Esophagus squamous epithelium (tissue), 5 donors: ENCODE measurements at places on chromosomes 13 and 19.

DNA sequence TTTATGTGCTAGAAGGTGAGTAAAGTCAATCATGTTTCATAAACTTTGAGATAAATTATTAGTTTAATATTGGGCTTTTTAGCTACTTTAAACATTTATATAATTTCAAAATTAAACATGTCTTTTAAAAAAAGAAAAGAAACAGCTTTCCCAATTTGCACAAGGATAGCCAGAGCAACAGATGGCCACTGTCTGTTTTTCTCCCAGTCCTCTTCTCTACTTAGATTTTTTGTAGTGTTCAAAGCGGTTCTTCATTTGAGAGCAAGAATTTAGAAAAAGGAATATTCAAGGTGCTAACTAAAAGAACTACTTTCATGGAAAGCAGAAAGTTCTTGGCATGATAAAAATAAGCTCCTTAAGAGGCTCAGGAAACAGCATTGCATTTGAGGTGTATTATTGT lies 128.3 kb upstream of the MIR17HG start:
- DNase-seq: no peak

DNA sequence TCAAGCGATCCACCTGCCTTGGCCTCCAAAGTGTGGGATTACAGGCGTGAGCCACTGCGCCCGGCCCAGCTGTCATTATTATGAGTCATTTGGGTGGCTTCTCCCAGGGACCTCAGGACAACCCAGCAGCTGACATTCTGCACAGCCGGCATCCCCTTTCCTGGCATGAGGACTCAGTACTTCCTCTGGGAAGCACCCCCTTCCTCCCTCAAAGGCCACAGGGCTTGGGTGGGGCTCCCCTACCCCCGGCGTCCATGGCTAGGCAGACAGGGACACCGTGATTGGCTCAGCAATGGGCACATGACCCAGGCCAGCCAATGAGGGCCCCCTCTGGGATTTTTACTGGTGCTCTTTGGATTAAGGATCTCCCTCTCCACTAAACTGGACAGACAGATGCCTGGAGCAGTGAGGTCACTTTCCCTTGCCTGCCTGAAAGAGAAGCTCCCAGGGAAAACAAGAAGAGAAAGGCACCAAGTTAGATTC lies 6.0 kb downstream of the KANK2 start:
- DNase-seq: no peak

DNA sequence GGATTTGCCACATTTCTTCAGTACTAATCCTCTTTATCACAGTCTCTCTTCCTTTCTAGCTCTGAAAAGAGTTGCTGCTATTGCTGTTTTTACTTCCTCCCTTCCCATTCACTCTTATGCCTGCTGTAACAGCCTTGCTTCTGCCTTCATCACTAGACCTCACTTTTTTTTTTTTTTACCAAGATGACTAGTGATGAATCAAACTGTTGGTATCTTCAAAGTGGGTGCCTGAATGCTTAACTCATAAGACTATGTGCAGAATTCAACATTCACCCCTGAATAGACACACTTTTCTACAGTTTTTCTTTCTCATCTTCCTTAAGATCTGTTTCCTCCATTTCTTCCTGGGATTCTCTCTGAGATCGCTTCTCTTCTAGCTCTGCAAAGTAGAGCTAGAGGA lies 217.2 kb upstream of the HTR2A start:
- no peak for DNase-seq

GRCh38 chr13:46152627-46153328 lies 29.2 kb downstream of the LCP1 start:
- DNase-seq: no peak

DNA sequence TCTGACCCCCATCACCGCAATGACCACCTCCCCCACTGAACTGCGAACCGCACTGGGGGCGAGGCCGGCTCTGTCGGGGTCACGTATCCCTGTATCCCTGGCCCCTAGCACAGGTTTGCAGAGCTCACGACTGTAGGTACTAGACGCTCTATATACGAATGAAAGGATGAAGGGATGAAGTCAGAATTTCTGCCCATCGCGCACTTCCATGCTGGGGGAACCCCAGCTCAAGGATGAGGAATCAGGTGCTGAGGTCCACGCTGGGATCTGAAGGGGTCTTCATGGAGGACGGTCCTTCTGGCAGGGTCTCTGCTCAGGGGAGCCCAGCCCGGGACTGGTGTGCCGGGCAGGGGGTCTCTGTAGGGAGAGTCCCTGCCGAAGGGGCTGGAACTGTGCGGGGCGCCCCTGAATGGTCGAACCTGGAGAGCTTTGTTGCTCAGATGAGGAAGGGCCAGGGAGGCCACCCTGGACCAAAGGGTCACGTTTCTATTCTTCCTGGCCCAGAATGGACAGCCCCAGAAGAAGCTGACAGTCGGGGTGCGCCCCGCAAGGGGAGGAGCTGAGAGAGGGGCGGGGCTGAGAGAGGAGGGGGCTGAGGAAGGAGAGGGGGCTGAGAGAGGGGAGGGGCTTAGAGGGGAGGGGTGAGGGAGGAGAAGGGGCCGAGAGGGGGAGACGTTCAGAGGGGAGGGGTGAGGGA lies 37.9 kb upstream of the SEMA6B start:
- DNase-seq: no peak

DNA sequence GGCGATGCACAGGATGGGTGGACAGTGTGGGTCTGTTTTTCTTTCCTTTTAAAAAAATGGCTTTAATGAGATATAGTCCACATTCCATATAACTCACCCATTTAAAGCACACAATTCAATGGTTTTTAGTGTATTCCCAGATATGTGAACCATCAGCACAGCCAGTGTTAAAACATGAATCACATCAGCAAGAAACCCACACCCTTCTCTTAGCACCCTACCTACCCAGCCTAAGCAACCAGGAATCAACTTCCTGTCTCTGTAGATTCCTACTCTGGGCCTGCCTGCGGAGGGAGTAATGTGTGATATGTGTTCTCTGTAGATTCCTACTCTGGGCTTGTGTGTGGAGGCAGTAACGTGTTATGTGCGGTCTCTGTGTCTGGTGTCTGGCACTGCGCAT lies 11.9 kb downstream of the TMEM255B start:
- DNase-seq: no peak

DNA sequence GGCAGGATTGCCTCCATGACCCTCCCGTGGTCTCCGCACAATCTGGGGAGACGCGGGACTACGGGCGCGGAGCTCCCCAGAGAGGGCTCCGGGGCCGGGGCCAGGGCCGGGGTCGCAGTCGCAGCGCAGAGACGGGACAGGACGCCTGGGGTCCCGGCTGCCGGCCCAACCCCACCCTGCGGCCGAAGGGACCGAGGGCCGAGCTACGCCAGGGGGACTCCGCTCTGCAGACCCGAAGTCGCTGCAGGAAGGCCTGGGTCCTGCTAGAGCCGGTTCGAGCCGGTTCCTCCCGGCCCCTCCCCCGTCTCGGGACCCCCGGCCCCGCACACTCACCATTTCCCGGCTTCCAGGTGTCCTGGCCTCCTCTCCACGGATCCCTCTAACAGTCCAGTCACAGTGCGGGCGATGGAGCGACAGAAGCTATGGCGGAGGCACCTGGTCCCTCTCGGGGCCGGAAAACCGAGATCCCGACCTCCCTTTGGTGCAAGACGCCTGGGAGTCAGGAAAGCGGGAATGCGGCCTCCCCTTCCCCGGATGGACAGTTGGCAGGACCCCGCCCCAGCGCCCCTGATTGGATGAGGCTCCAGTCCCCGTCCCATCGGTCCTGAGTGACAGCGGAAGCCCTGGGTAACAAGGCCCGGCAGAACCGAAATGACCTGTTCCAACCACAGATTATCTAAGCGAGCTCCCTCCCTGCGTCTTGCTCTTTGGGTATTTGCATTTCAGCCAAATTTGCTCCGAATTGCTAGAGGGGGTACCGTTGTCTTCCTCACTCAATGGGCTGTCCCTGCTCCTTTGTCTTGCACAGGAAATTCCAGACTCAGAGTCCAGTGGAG lies at the start of gene ZNF625:
Gene ZNF625, minus strand, starts transcription at position 512 of the 836 bp plus-strand sequence. Its CDS starts 176 bp downstream, at position 336.
- DNase-seq: no peak

GRCh38 chr13:23440821-23441618 lies 7.5 kb upstream of the SACS start:
- no peak for DNase-seq

DNA sequence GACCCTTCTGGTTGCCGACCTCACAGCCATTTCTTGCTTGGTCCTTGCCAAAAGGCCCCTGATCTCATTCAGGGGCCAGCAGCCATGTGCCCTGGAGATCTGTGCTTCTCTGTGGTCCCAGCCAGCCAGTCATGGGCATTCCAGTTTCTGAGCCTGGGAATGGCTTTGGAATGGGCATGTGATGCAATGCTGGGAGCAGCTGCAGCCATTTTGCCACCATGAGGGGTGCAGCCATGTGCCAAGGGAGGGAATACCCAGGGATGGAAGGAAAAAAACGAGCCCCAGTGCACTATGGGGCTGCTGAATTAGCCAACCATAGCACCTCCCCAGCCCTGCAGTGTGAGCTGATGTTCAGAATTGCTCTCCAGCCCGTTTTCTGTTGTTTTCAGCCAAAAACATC lies 26.3 kb downstream of the F2RL3 start:
- DNase-seq: no peak

- DNase-seq: no peak
Measured at GRCh38 chr13:33575378-33575777, 242.6 kb upstream of the RFC3 start.

GRCh38 chr13:101763191-101763590 lies 310.7 kb downstream of the ITGBL1 start:
- DNase-seq: no peak

- no peak for DNase-seq
Measured at GRCh38 chr19:19966862-19967261, 66.1 kb downstream of the ZNF93 start.

DNA sequence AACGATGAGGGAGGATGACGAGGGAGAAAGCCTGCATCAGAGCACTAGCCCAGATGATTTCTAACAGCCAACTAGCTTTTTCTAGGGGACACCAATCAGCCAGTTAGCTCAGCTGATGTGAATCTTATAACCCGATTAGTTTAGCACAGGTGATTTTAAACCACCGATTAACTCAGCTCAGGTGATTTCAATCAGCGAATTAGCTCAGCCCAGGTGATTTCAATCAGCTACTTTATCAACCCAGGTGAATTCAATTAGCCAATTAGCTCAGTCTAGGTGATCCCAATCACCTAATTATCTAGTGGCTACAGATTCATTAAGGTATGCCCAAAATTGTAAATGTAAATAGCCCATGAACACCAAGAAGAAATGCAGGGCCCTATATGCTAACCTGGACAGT lies 146.9 kb downstream of the ZNF486 start:
- DNase-seq: no peak

DNA sequence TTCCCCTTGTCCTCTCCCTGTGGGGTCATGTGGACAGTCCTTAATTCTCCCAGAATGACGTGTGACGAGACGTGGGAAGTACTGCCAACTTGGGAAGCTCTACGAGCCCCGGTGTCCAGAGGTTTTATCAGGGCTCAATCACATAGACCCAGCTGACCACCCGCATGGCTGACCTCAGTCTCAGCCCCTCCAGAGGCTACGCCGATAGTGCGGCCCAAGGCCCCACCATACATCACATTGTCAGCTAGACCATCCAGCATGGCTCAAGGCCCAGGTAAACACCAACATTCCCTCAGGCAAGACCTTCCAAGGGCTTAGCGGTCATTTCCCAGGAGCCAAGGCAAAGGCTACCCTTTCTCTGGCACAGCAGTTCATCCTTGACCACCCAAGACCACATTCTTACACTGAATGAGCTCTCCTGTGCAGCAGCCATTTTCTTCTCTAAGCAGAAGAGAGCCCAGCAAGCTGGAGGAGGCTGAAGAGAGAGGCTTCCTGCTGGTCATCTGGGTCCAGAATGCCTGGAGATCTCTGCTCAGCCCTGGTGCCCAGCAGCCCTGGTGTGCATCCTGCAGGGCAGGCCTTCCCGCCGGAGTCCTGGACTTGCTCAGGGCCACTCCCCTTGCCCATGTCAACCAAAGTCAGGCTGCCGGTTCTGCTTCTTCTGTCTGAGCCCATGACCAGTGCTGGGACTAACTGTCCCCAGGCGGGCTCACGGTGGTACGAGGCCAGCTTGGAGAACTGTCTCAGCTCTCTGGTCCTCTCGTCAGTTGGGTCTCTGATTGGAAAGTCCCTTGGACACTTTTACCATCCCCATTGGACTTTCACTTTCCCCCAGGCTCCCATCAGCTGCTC lies 7.9 kb upstream of the F10 start:
- DNase-seq: no peak

- DNase-seq: no peak
Measured at GRCh38 chr13:84946192-84946591, 853.0 kb downstream of the SLITRK6 start.

- DNase-seq: no peak
Measured at GRCh38 chr13:82221621-82222020, 1660.7 kb downstream of the SLITRK1 start.

- no peak for DNase-seq
Measured at GRCh38 chr13:36207672-36208071, 6.7 kb downstream of the SOHLH2 start.

GRCh38 chr19:11485245-11485837 lies 4.5 kb upstream of the ELAVL3 start:
- DNase-seq: no peak

DNA sequence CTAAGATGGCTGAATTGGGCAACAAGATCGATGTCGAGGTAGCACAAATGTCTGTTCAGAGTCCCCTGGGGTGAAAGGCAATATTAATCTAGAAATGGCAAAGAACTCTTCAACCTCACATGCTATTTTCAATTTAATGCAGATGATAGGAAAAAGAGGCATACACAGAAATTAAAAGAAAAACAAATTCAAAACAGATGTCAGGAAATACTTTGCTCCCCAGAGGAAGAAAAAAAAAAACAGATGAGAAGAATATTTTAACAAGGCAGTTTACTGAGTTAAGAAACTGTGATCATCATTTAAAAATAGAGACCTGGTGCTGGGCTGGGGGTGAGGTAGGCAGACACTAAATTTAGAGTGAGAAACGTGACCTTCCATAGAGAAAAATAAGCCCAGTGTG lies 421.9 kb upstream of the ARGLU1 start:
- no peak for DNase-seq

DNA sequence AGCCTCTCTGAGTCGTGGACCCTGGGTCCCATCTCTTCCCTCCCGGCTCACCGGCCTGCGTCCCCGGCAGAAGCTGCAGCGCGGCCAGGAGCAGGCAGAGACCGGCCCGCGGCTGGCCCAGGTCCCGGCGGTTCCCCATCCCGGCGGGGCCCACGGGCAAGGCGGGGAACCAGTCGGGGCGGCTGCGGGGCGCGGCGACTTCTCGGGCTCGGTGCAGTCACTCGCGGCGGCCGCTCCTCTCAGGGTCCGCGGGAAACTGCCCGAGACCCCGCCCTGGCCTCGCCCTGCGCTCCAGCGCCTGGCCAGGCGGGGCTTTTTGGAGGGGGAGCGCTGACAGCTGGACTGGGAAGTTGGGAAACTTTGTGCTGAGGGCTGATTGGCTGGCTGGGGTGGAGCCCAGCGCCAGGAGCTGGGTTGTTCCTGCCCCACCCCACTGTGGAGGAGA lies at the start of gene COL5A3:
Gene COL5A3, minus strand, starts transcription at position 258 of the 445 bp plus-strand sequence. Its CDS starts 119 bp downstream, at position 139.
- no peak for DNase-seq
